ENCODE measurements at places on chromosomes 2 and 18.

GRCh38 chr2:196206804-196207203, 35.4 kb upstream of the STK17B start:
- no peak for DNase-seq

DNA sequence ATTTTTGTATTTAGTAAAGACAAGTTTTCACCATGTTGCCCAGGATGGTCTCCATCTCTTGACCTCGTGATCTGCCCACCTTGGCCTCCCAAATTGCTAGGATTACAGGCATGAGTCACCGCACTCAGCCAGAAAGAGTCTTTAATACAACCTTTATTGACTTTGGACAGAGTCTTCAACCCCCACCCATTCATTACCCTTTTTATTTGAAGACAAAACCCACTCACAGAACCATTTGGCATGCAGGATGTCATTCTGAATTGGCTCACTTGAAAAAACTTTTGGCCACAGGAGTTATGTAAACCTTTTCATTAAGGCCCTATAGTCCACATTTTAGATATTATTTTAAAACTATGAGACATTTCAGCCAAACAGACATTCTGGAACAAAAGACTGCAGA, 217.9 kb upstream of the RND3 start:
- DNase-seq = no peak

DNA sequence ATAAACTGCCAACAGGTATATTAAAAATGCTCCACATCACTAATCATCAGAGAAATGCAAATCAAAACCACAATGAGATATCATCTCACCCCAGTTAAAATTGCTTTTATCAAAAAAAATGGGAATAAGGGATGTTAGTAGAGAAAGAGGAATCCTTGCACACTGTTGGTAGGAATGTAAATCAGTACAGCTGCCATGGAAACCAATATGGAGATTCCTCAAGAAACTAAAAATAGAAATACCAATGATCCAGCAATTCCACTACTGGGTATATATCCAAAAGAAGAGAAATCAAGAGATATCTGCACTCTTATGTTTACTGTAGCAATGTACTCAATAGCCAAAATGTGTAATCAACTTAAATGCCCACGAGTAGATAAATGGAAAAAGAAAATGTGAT, 40.6 kb downstream of the ZRANB3 start:
- peak; percentile 20 for DNase-seq

GRCh38 chr2:133345638-133346037, 222.6 kb downstream of the NCKAP5 start:
- no peak for DNase-seq

DNA sequence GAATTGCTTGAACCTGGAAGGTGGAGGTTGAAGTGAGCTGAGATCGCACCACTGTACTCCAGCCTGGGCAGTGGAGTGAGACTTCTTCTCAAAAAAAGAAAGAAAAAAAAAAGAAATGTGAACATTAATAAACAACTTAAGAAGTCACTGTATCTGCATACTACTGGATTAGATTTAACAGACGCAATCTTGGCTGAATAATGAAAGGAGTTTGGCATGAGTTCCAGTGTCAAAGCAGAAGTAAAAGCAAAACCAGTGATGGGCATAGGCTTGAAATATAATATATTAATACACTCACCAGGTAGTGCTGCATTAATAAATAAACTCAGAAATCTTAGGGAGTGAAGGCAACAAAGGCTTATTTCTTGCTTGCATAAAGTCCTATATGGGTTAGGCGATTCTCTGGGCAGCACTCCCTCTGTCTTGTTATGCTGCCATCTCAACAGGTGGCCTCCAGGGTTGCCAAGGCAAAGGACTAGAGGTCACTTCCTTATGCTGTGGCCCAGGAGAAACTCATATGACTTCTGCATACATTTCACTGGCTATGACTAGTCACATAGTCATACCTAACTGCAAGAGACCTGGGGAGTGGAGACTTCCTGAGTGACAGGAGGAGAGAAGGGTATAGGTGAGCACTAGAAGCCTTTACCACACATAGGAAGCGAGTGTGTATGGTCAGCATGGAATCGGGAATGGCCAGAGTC, 296.2 kb upstream of the SPRED2 start:
- DNase-seq = no peak

DNA sequence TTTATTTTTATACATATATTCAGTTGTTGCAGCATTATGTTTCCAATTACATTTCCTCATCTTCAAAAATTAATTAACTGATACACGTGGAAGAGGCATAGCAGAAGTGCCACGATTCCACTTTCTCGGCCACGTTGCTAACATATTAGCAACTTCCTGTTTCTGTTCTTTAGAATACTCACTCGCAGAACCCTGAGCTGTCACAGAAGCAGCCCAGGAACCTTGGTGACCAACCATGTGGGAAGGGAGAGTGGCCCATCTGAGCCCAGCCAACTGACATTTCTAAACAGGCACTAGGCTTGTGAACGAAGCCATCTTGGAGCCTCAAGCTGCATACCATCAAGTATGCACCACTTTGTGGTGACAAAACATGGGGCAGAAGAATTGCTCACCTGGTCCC, 350.1 kb downstream of the CBLN2 start:
- no peak for DNase-seq

GRCh38 chr2:27316655-27317412, 6.1 kb downstream of the MPV17 start:
- DNase-seq = no peak
